ENCODE measurements at places on chromosomes 12 and 14. TPM values are rescaled to one million over a fixed set of nuclear protein-coding genes. Genes with fewer than 3 reads are reported as not detected.

DNA sequence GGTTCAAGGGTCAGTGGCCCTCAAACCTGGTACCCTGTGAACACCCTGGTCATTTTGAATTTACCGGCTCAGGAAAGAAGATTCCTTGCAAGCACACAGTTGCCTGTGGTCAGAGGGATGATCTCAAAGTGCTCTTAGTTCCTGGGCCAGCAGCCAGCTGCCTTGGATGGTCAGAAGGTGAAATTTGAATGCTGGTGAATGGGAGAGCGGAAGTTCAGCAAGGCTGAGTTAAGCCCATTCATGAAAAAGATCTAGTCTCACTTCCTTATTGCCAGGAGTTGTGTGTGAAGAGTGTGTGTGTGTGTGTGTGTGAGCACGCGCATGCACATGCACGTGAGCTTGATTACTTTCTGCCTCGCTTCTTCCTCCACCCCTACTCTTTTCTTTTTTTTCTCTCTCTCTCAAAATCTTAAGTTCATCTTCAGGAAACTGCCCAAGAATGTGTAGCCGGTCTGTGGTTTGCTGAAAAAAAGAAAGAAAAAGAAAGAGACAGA lies 155.5 kb upstream of the CCND2 start:
- DNase-seq: peak; percentile 93

- DNase-seq: no peak
Observed at GRCh38 chr14:77120771-77121743, 20.5 kb downstream of the ZDHHC22 start.

DNA sequence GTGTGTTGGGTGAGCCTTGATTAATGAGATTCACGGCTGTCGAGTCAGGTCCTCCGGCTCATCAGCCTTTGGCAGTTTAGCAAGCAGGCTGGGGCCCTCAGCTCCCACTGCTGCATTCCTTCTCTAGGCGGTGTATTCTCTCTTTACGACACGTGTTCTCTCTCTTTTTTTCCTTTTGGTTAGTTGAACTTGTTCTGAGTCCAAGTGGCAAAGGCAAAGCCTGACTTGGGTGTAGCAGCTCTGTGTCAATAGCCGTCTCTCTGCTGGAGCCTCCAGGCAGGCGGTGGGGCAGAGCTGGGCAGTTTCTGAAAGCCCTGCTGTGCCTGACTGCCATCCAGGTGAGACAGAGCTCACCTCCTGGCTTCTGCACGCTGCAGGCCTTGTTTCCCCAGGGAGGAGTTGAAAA lies 46.6 kb downstream of the SUSD6 start:
- DNase-seq: peak; percentile 82

- DNase-seq: no peak
Observed at GRCh38 chr12:124902916-124903315, 11.5 kb downstream of the UBC start.

- DNase-seq: peak; percentile 7
Observed at GRCh38 chr12:13570005-13570694, 373.6 kb downstream of the EMP1 start.

EFS gene
- 20.8 TPM for total RNA-seq

GZMB gene
- 0.22 TPM for total RNA-seq

All from muscle of leg (tissue), 16 donors.